ENCODE measurements at places on chromosomes 7 and 10. TPM values are rescaled to one million over a fixed set of nuclear protein-coding genes. Genes with fewer than 3 reads are reported as not detected.

ZNF37A gene
- polyA plus RNA-seq = 17.9 TPM

FANK1 gene
- polyA plus RNA-seq = 7.8 TPM

STEAP2 gene
- 10.2 TPM for polyA plus RNA-seq

IL6 gene
- polyA plus RNA-seq = 0.21 TPM

IDI2 gene
- not detected for polyA plus RNA-seq

C10orf67 gene
- 2.4 TPM for polyA plus RNA-seq

GPR37 gene
- polyA plus RNA-seq = 1.2 TPM

BCAP29 gene
- polyA plus RNA-seq = 55.3 TPM

DNA sequence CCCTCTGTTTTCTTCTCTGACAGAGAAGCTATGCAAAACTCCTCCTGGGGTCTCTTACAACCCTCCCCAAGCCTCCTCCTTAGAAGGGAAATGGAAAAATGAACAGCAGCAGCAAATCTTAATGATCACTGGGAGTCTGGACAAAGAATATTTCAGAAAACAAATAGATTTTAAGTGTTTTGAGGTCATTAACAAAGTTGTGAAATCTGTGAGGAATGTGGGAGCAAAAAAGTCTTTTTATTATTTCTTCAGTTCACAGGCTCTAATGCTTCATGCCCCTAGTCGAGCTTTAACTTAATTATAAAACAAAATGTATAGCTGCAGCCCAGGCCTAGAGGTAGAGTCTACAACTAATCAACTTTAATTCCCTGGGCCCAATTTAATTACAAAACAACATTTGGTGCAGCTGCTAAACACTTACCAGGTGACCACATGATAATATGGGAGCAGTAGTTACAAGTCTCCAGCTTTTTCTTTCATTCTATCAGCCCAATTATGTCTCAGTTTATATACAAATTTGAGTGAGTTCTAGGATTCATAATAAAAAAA, 293.2 kb downstream of the THSD7A start:
- no peak for DNase-seq

DNA sequence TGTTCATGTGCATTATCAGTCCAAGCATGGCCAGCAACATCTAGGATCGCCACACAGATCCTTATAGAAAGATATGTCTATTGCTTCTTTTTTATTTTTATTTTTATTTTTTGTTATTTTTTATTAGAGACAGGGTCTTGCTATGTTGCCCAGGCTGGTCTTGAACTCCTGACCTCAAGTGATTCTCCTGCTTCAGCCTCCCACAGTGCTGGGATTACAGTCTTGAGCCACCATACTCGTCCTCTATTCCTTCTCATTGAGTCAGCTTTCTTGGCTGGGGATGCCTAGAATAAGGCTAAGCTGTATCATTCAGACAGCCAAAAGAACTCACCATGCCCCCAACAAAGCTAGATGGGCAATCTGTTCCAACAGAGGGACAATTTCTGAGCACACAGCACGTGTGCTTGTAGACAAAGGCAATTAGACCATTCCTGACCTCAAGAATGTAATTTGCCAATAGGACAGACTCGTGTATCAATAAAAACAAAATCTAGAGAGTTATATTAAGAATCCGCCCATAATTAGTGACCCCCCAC, 264.0 kb upstream of the NEBL start:
- no peak for DNase-seq

- DNase-seq = no peak
Measured at GRCh38 chr10:75825661-75826060, 394.2 kb downstream of the LRMDA start.

- DNase-seq = no peak
Measured at GRCh38 chr10:91460681-91461080, 50.5 kb downstream of the HECTD2 start.

- DNase-seq = no peak
Measured at GRCh38 chr10:31149835-31150512, 118.3 kb upstream of the ZNF438 start.

- no peak for DNase-seq
Measured at GRCh38 chr7:155323001-155323638, 25.4 kb downstream of the INSIG1 start.

- DNase-seq = no peak
Measured at GRCh38 chr7:17274551-17275245, 23.8 kb upstream of the AHR start.

- DNase-seq = no peak
Measured at GRCh38 chr7:94382132-94382531, 12.6 kb upstream of the COL1A2 start.

DNA sequence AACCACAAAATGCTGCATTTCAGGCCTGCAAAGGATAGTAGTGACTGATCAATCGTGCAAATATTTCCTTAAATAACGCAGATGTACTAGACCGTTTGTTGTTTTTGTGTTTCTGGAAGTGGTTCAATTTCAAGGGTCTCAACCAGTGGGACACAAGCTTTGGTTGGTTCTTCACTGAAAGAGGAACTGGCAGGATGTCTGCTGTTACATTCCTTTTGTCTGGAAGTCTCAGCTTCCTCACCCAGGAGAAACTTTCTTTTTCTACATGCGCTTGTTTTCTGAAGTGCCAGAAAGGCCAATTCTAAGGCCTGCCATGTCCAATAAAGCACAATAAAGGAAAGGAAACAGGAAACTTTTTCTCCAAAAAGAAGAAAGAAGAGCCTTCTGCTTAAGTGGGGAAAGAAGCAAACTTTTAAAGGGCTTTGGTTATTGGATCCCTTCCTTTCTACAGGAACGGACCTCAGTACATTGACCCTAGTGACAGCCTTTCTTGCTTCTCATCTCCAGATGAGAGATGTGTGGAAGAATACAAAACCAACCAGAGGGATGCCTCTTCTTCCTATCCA, 4.1 kb downstream of the DKK1 start:
- DNase-seq = no peak

DNA sequence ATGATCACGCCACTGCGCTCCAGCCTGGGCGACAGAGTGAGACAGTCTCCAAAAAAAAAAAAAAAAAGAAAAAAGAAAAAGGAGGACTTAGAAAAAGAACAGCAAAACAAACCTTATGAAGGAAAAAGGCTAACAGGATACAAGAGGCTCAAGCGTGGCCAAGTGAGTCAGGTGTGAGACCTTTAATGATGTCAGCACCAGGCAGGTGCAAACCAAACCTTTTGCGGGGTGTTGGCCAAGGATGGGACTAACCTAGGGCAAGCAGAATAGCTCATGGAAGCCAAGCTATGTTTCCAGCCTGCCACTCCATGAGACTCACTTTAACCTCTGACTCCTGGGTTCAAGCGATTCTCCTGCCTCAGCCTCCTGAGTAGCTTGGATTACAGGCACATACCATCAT, 11.3 kb upstream of the GNA12 start:
- no peak for DNase-seq

GRCh38 chr10:22343731-22344130, 1.6 kb upstream of the SPAG6 start:
- DNase-seq = no peak

DNA sequence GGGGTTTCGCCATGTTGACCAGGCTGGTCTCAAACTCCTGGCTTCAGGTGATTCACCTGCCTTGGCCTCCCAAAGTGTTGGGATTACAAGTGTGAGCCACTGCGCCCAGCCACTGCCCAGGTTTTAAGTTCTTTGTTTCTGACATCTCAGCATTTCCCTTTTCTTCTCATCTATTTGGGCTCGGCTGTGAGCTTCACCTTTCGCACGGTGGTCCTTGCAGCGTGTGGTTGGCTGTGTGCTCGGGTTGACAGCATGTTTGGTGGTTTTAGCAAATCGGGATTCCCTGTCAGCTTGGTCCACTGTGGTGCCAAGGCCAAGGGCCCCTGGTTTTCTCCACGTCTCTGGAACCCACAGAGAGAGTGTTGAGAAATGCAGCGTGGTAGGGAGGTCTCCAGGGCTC, 138.8 kb downstream of the DNAJB6 start:
- no peak for DNase-seq

DNA sequence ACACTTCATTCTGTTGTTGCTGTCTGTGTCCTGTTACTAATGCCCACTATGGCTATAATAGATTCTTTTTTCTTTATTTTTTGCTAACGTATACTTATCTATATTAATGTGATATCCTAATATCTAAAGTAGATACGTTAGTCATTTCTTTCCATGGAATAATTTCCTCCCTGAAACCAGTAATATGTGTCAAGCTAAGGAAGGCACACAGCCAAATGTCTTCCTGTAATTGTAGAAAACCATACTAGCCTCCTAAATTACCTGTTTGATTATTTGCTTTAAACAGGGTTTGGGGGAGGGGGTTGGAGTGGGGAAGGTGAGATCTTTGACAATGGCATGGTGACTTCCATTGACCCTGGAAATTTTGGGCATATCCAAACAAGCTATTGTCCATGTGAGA, 56.4 kb downstream of the THNSL1 start:
- no peak for DNase-seq

DNA sequence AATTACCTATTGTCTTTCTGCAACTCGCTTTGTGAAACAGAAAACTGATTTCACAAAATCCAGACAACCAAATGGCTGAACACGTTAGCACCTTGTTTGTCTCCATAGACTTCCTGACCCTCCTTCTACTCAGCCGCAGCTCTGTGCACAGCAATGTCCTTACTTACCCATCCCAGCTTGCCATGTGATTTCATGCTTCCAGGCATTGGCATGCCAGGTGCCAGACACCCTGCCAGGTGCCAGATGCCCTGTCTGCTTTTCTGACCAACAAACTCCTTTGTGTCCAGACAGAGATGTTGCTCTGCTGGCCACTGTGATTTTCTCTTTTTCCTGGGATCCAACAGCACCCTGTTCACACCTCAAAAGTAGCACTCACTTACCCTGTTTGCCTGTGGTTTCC, 16.1 kb upstream of the FAM170B start:
- no peak for DNase-seq

DNA sequence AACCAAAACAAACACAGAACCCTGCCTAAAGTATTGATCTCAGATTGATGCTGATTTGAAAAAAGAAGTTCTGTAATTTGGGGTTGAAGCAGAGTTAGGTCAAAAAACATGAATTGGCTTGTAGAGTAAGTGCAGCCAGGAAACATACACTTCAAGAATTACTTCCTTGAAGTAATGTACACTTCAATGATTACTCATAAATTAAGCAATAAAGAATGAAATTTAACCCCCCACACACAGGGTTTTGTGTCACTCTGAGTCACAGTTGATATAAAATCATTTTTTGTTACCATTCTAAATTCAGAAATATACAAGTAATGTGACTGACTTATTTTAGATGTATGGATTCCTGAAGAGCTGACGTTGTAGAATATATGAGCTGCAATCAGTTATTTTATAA, 622.2 kb downstream of the POM121L12 start:
- no peak for DNase-seq

GRCh38 chr7:32253299-32253698, 183.1 kb upstream of the PDE1C start:
- DNase-seq = no peak

DNA sequence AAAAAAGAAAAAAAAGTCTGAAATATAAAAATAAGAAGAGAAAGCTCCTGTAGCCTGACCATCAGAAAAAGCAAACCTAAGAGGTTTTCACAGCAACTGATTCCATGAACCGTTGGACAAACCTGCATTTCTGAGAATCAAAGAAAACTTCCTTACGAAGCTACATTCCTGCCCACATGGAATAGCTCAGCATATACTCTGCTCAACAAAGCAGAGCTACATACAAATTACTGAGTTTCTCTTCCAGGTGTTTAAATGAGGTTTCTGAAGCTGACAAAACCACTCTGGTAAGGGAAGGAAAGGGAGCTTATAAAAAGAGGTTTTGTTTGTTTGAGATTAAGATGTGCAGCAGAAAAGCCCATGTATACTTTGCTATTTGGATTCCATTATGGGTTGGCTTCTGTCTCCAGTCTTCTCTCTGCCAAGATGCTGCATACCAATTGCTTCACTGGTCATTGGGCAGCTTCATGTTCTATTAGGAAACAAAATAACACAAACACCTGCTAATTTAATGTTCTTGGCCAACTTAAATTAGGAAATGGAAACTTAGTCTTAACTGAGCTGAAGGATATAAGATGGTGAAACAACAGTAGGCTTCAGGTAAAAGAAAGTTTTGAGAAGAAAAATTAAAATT, 314.1 kb downstream of the LRRTM3 start:
- no peak for DNase-seq

- no peak for DNase-seq
Measured at GRCh38 chr7:130941322-130942210, 207.6 kb upstream of the KLF14 start.

DNA sequence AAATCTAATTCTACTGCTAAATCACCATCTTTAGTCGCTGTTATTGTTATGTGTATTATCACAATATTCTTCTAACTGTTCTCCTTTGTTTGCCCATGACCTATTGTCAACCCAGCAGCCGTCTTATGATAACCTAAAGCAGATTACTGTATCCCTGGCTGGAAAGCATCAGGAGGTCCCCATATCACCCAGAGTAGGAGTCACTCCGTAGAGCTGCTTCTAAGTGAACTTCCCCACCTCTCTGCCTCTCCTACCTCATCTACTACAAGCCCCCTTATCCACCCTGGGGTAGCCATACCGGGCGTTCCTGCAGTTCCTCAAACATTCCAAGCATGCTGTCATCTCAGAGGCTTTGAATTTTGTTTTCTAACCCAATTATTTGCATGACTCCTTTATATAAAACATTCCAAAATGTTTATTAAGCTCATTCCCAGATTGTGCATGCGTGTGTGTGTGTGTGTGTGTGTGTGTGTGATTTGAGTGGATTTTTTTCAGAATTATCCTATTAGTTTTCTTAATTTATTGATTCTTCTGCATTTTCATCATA, 39.7 kb downstream of the POU6F2 start:
- DNase-seq = no peak

DNA sequence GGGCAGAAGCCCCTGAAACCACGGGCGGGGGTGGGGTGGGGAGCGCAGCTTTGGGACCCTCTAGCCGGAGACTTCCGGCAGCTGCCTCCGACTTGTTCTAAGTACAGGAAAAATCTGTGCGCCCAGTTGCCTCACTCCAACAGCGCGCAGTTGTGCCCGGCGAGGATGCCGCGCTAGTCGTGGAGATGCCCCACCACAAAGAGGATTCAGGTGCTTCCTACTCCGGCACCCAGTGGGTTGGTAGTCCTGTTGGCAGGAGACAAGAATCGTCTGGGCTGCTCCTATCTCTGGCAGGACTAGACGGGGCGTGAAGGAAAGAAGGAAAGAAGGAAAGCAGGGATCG, 465 bp upstream of the NPY start:
- no peak for DNase-seq

DNA sequence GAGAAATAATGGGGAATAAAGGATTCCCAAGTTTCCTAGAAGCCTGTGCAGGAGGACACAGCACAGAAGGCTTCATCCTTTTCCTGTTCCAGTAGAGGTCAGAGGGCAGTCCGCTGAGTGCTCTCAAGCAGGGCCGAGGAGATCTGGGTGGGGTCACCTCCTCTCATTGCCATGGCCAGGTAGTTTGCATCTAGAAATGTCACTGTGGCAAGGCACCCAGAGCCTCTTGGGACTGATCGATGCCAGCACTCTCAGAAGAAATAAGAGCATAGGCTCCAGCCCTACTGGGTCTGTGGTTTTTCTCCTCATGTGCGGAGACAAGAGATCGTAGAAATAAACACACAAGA, 7.9 kb downstream of the NUB1 start:
- no peak for DNase-seq

DNA sequence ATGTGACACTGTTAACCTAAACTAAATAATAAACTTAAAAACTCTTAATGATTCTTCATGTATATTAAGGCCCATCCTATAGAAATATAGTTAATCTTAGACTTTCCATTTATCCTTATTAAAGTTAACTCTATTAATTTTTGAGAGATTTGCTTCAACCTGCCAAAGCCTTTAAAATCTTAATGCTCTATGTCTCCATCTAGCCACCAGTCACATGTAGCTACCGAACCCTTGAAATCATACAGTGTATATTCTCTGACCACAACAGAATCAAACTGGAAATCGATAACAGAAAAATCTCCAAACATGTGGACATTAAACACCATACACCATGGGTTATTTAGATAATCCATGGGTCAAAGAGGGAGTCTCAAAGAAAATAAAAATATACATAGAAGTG, 51.9 kb downstream of the ASZ1 start:
- DNase-seq = no peak

All from right renal cortex interstitium (tissue), 3 donors.